H9 (cell line): ENCODE measurements at places on chromosomes 13 and 19. TPM values are rescaled to one million over a fixed set of nuclear protein-coding genes. Genes with fewer than 3 reads are reported as not detected.

The IFNL1 gene
- not detected in 2 replicates for total RNA-seq

- H3K27ac ChIP-seq: no peak overlapping the region
- DNase-seq: no peak
- no peak overlapping the region for H3K4me3 ChIP-seq
- peaks cover 27% of the 10 kb centered on the region; the same call in 2 of the 3 replicates for H3K36me3 ChIP-seq
Measured at GRCh38 chr13:111281751-111282311, 38.6 kb upstream of the TEX29 start.

- peak; percentile 75 for DNase-seq
- H3K36me3 ChIP-seq: peaks cover 18% of the 10 kb centered on the region
- H3K27me3 ChIP-seq: no peaks in the 10 kb centered on the region; the same call in 1 of the 2 replicates
- H3K4me1 ChIP-seq: no peaks in the 10 kb centered on the region
Measured at GRCh38 chr19:44643605-44644401, at the start of gene PVR. Gene PVR (plus strand): TSS chr19:44643910. CDS start chr19:44644097, 187 bp downstream.

DNA sequence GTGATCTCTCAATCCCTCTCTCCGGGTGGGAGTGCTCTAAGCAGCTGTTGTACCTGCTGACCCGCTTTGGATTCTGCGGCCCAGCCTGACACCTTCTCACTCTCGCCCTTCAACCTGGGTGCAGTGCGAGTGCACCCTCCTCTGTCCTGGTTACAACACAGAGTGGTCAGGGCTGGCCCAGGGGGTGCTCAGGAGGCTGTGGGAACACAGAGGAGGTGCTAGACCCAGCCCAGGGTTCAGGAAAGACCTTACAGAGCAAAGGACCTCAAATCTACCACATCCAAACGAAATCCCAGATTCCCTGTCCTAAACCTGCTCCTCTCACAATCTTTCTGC is 23.7 kb downstream of the ZNF175 start:
- H3K36me3 ChIP-seq: no peaks in the 10 kb centered on the region
- peak overlapping the region; percentile 91 for H3K4me3 ChIP-seq
- H3K27me3 ChIP-seq: no peaks in the 10 kb centered on the region
- DNase-seq: no peak
- H3K4me1 ChIP-seq: no peaks in the 10 kb centered on the region; the same call in 1 of the 2 replicates

The VAV1 gene
- 0.61 and 0.90 TPM in 2 replicates for total RNA-seq

- H3K27me3 ChIP-seq: no peaks in the 10 kb centered on the region
- H3K27ac ChIP-seq: peak overlapping the region; percentile 95
- peak overlapping the region; percentile 87 for H3K4me3 ChIP-seq
Measured at GRCh38 chr13:80341756-80342370, 937 bp upstream of the SPRY2 start.

The TNFSF9 gene
- 1.9 and 2.1 TPM in 2 replicates for total RNA-seq

The MED25 gene
- 76.7 and 77.5 TPM in 2 replicates for total RNA-seq

DNA sequence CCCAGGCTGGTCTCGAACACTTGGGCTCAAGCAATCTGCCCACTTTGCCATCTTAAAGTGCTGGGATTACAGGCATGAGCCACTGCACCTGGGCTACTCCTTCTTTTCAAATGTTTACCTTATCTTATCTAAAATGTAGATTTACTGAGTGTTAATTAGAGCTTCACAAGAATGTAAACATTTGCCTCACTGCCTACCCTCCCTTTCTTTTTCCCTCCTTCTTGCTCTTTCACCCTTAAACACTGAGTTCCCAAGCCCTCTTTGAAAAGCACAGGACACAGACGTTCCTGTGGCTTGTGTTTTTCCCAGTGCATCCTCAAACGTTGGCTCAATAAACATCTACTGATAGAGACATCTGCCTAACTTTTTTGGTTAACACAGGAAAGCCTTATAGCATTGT is 32.7 kb upstream of the CYSLTR2 start:
- peaks cover 26% of the 10 kb centered on the region for H3K36me3 ChIP-seq
- no peaks in the 10 kb centered on the region for H3K4me1 ChIP-seq
- H3K4me3 ChIP-seq: no peak overlapping the region

GRCh38 chr13:76708138-76708688 is 178.0 kb downstream of the KCTD12 start:
- no peak overlapping the region for H3K4me3 ChIP-seq
- no peaks in the 10 kb centered on the region for H3K4me1 ChIP-seq
- no peaks in the 10 kb centered on the region for H3K27me3 ChIP-seq
- H3K27ac ChIP-seq: no peak overlapping the region
